Activated T-cell treated with anti-CD3 and anti-CD28 coated beads for 24 hours (primary cell): ENCODE measurements at places on chromosomes 4 and X.

DNA sequence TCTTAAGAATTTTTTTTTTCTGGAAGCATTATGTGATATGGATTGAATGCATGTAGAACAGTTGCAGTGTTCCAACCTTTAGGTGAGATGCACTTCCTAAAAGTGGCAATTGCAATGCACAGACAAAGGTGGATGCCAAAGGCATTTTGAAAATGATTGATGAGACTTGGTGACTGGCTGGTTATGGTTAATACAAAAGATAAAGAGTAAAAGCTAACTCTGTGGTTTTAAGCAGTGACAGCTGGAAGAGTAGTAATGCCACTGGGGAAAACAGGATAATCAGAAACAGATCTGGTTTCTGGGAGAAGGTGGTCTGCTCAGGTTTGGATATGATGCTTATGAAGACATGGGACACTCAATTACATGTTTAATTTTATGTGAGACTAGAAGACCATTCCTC is 345.6 kb downstream of the RPA4 start:
- no peak for DNase-seq

- no peak for DNase-seq
Observed at GRCh38 chr4:45094684-45095083, 368.3 kb upstream of the GNPDA2 start.

DNA sequence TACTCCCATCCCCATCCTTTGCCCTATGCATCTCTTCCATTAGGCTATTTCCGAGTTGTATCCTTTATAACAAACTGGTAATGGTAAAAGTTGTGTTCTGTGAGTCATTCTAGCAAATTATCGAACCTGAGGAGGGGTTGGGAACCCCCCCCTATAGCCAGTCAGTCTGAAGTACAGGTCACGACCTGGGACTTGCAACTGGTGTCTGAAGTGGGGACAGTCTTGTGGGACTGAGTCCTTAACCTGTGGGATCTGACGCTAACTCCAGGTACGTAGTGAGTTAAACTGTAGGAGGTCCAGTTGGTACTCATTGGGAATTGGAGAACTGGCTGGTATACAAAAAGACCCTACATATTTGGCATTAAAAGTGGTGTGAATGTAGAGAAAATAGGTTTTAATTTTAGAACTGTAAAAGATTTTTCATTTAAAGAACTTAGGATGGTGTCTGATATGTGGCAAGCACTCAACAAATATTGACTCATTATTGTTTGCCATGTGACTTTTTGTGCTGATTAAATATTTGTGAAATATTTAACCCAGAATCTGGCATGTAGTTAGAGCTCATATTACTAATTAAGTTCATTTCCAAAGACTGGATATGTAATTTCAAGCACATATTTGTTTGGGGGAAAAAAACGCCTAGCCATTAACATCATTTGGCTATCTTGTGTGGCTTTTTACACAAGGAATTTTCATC is 50.7 kb downstream of the CHST7 start:
- no peak for DNase-seq

- no peak for DNase-seq
Observed at GRCh38 chr4:23930750-23931488, 41.1 kb upstream of the PPARGC1A start.
